Gastrocnemius medialis (tissue), 4 donors: ENCODE measurements at places on chromosomes 5 and 9. TPM values are rescaled to one million over a fixed set of nuclear protein-coding genes. Genes with fewer than 3 reads are reported as not detected.

FABP6 gene
- total RNA-seq = not detected

TEK gene
- total RNA-seq = 8.1 TPM

DMGDH gene
- total RNA-seq = 0.15 TPM

- no peak for DNase-seq
These were observed 895 bp upstream of the STRBP start for GRCh38 chr9:123269281-123269680.

ZFAND5 gene
- total RNA-seq = 633 TPM
